Dermis blood vessel endothelial cell (primary cell): ENCODE measurements at places on chromosomes 2 and 18. TPM values are rescaled to one million over a fixed set of nuclear protein-coding genes. Genes with fewer than 3 reads are reported as not detected.

Gene ROCK1
- total RNA-seq: 41.9 and 53.0 TPM in 2 replicates

Gene HOXD11
- 0.17 TPM in 1 of 2 replicates, not detected in the other for total RNA-seq

Gene SALL3
- total RNA-seq: under 0.01 and 0.05 TPM in 2 replicates

Gene ALKAL2
- 0.28 TPM in 1 of 2 replicates, not detected in the other for total RNA-seq

Gene NT5DC4
- total RNA-seq: not detected in 2 replicates
